ENCODE measurements at places on chromosomes 5 and 9.

GRCh38 chr5:94818904-94819303, 200.4 kb downstream of the SLF1 start:
- DNase-seq = no peak

GRCh38 chr9:96350866-96351265, 32.6 kb downstream of the SLC35D2 start:
- no peak for DNase-seq

DNA sequence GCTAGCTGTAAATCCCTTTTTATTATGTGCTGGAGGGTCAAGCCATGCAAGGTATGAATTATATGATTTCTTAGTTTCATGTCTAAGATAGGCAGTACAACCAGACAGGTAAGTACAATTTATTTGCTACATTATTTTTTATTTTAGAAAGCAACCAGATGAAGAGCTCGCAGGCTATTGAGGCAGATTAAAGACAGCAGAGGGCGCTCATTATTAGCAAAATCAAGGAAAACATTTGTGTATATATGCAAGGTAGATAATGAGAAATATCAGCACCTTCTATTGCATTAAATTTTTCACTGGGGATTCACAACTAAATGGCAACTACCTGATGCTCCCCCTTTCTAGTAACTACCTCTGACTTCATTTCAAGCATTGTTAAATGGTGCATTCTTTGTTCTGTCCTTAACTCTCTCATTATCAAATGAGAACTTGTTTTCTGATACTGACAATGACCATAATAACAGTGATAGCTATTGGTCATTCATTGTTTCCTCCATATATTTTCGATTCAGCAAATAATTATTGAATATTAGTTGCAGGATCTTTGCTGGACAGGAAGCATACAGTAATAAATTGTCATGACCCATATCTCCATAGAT, 8.6 kb downstream of the SCGB3A2 start:
- DNase-seq = no peak

- DNase-seq = no peak
Observed at GRCh38 chr5:56317923-56318561, 84.9 kb upstream of the ANKRD55 start.

GRCh38 chr5:134769206-134769605, 10.6 kb downstream of the DDX46 start:
- DNase-seq = no peak

DNA sequence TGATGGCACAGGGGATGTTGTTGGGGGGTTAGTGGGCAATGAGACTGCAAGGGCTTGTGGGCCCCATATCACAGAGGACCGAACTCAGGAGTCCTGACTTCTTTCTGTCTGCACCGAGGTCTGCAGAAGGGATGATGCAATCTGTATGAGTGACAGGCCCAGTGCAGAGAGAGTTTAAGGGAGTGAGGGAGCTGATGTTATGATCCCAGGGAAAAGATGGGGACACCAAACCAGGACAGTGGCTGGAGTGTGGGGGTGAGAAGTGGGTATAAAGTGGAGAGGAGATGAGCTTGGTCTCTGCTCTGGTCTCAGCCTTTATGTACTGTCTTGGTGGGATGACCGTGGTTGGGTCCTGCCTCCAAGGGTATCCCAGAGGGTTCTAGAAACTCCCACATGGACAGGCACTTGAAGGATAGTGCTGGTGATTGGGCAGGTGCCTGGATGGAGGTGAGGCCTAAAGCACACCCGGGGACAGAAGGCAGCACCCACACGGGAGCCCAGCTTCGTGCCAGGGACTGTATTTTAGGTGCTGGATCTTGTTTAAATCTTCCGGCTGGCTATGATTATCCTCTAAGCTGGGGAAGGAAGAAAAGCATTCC, 21.9 kb downstream of the GSN start:
- DNase-seq = no peak

DNA sequence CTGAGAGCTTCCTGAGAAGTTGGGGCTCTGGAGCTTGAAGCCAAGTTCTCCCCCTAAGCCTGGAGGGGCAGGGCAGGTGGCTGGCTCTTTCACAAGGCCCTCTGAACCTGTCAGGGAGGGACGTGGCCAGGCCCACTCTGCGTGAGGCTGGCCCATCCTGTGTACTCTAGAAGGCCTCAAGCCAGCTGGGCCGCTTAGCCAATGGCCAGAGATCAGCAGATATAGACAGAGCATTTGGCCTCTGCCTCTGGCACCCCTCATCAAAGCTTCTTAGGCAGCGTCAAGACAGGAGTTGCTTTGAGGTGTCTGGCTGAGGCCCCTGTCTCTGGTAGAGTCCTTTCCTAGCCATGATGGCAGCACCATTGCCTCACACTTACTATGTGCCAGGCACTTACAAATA, 105.6 kb downstream of the FGF18 start:
- no peak for DNase-seq

DNA sequence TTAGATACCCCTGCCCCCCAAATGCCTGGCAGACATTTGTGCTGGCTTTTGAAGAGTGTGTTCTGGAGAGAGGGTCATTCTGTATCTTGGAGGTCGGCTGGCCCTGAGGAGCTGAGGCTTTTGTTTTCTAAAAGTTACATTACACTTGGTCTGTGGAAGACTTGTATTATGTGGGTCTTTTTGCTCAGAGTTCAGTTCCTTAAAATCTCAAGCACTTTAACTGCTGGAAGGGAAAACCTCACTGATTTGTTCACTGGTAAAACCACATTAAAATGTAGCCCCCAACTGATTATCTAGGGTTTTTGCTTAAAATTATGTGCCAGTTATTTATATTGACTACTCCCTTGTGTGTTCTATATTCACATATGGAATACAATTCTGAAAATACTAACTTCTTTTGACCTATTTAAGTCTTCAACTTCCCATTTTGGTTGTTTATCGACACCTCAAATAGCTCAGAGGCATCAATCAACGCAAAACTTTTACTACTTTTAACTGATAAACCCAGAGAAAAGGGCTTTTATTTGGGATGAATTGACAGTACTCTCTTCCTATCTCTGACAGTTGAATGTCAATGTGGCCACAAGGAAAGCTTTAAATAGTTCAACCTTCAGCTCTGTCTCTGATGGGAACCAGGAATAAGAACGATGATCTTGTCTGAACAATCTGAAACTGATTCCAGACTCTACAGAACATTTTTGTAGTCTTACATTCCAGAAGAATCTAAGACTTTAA, 54.0 kb upstream of the MAP3K1 start:
- no peak for DNase-seq

- peak; percentile 37 for DNase-seq
Observed at GRCh38 chr9:136943291-136944211, 987 bp downstream of the FBXW5 start.

GRCh38 chr5:135215617-135216470, 181.8 kb upstream of the PITX1 start:
- DNase-seq = no peak

- no peak for DNase-seq
Observed at GRCh38 chr5:106827061-106827460, 843.7 kb downstream of the EFNA5 start.

DNA sequence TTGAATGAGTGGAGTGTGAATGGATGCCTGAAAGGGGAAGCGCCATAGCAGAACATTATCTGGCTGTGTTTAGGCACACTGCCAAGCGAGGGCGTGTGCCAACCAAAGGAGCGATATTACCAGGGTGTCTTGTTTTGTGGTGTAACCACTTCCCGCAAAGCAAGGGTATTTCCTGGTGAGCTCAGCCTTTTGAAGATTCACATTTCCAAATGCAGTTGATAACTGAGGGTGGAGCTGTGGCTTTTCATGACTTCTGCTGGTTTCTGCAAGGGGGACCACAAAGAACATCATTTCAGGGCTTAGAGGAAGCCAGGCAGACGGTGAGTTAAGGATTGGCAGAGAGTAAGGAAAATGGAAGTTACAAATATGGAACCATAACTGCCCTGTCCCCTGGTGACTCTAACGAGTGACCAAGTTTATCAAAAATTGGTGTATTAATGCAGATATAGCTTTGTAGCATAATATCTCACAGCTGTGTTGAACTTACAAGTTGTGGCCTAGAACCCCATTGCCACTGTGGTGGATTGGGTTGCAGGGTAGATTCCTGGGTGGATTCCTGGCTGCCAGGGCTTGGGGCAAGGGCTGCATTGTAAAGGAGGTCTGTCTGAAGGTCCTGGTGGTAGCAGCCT, 71.4 kb downstream of the RALGPS1 start:
- peak; percentile 83 for DNase-seq

DNA sequence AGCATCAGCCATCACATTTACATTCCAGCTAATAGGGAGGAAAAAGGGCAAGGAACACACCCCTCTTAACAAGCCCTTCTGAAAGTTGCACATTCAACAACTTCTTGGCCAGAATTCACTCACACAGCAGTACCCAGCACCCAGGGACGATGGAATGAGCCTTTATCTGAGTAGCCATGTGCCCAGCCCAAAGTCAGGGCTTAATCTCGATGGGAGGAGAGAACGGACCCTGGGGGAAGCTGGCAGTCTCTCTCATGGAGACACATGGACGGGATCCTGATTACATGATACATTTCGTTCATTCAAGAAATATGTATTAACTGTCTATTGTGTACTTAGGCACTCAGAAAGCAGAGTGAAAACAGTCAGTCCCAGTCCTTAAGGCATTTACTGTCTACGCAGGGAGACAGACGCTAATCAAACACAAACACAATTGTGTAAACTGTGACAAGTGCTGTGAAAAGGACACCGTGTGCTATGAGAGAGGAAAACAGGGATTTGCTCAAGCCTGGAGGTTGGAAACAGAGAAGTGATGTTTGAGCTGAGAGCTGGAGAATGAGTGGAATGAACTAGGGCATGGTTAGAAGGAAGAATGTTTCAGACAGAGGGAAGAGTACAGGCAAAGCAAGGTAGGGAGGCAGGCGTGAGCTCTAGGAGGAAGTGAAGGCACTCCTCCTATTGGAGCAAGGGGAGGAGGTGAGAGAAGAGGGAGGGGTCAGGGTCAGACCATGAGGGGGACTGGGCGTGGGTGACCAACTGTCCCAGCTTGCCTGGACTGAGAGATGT, 7.4 kb downstream of the OTULINL start:
- DNase-seq = no peak

- DNase-seq = no peak
Observed at GRCh38 chr9:130054820-130055219, 1.1 kb downstream of the GPR107 start.

DNA sequence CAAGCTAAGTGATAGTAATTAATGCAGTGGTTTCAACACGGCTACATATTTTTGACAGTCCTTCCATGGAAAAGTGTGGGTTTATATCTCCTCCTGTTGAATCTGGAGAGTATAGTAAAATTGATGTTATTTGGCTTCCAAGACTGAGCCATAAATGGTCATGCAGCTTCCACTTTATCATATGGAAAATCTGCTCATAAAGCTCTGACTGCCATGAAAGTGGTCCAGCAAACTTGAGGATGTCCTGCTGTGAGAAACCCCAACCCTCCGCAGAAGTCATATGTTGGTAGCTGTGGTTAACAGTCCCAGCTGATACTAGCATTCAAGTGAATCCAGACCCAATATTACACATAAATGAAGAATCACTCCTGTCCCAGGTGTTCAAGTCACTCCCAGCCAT, 378.3 kb downstream of the KCTD16 start:
- DNase-seq = no peak

Measured in stimulated activated CD4-positive, alpha-beta T cell treated with anti-CD3 and anti-CD28 coated beads, Interleukin-1b, Interleukin-23, amount 100 ng/mL, for 48 hours (primary cell).